Adipocyte (in vitro differentiated cells): ENCODE measurements at places on chromosomes 16 and 17.

DNA sequence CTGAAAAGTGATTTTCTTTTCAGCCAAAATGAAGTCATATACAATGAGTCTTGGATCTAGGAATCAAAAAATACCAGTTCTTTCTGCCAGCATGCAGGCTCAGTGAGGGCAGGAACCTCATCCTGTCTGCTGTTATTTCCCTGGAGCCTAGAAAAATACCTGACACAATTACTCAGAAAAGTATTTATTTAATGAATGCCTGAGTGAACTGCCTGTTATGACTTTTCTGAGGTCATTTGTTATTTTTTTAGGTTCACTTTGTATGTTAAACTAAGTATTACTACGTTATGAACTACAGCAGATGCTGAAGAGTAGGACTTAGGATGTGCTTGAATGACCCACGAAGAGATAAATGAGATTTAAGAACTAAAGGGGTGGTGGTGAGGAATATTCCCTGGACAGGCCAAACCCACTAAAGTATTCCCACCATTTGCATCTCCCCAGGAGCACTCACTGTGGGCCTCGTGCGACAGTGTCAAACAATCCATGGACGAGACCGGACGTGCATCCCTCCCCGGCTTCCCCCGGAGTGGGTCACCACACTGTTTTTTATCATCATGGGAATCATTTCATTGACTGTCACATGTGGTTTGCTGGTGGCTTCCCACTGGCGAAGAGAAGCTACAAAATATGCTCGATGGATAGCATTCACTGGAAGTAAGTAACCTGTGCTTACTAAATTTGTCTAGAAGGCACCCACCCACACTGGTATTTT, 17.1 kb upstream of the VWA3A start:
- no peak for DNase-seq

DNA sequence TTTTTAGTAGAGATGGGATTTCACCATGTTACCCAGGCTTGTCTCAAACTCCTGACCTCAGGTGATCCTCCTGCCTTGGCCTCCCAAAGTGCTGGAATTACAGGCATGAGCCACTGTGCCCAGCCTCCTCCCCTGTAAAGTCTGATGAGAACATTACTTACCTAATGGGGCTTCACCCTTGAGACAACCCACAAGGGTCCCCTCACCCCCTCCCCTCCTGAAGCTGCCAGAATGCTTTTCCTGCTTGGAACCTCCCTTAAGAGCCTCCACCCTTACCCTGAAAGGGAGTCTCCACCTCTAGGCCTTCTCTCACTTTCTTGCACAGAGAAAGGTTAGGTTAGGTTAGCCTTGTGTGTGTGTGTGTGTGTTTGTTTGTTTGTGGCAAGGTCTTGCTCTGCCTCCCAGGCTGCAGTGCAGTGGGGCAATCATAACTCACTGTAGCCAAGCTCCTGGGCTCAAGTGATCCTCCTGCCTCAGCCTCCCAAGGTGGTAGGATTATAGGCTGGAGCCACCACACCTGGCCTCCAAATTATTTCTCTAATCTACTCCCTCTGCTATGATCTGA, 8.9 kb downstream of the SLC5A11 start:
- no peak for DNase-seq

- DNase-seq, result no peak
These were observed 54.0 kb downstream of the CFDP1 start for GRCh38 chr16:75379339-75379738.

DNA sequence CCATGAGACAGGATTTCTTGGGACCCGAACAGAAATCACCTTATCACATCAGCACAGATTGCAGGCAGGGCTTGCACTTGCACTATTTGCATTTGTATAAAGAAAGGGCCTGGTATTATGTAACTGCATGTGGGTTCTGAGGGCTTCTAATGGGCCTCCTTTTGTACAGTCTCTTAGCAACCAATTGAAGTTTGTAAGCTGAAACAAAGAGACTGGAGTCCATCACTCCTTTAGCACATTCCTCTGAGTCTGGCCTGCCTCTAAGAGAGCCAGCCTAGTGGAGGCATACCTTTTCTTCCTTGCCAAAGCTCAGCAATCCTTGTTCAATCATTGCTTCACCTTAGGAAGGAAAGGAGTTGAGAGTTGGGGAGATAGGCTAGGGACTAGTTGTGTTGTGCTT, 387.1 kb downstream of the XYLT1 start:
- DNase-seq, result no peak

GRCh38 chr16:55250701-55251100, 73.3 kb upstream of the IRX6 start:
- DNase-seq, result no peak

- no peak for DNase-seq
These were observed 186.0 kb upstream of the TNRC6C start for GRCh38 chr17:77772461-77772897.

DNA sequence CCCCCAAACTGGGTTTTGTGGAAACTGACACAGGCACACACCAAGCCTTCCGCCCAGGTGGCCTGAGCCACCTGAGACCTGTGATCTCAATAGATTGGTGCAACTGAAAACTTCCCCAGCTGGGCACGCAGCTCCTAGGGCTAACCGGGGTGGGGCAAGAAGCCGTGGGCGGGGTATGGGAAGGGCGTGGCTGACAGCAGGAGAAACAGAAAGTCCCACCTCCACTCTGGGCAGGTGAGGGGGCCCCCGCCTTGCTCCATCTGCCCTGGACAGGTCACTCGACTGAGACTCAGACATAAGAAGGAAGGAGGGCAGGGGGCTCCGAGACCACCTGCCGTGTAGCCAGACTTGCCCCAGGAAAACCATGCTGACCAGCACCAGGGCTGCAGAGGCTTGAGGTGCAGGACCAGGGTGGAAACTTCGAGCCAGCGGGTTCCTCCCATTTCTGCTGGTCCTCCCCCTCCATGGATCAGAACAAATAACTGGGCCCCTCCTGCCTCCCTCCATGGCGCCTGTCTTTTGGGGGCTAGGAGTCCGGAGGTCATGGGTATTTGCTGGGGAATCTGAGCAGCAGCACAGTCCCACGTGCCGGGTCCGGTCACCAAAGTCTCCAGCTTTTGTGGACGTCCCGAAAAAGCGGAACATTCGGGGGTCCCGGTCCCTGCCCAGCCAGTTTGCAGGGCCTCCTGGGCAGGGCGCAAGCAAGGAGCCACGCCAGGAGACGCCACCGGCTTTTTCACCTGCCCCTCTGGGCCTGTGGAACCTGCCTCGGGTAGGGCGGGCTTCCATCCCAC, 1.3 kb downstream of the TIMP2 start:
- DNase-seq, result peak; percentile 54

DNA sequence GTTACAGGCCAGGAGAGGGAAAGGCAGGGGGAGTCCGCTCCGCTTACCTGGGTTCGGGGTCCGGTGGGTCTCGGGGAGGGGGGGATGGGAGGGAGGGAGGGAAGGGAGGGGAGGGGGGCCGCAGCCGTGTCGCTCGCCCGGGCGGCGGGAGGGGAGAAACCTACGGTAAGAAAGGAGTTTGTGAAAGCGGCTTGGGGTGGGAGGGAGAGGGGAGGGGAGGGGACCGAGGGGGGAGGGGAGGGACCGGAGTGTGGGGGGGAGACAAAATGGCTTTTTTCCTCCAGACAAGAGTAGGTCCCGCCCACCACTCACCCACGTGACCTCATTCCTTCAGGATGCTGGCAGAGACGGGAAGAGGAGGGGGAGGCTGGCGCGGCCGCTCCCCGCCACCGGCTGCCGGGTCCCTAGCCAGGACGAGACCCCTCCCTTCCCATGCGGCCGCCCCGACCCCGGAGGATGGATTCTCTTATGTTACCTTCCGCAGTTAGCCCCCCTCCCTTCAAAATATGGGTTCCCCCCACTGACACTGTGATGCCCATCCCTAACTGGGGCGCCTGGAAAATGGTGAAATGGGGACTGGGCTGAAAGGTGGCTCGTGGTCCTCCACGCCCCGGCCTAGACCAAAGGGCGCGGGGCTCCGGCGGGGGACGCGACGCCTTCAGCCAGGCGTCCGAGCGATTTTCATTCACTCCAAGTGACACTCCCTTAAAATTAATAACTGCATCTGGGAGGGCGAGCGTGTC, at the start of gene PCGF2:
Gene PCGF2, minus strand, starts transcription at position 188 of the 743 bp plus-strand sequence. CDS start 7,934 bp downstream, outside the sequence.
- DNase-seq, result peak; percentile 94

DNA sequence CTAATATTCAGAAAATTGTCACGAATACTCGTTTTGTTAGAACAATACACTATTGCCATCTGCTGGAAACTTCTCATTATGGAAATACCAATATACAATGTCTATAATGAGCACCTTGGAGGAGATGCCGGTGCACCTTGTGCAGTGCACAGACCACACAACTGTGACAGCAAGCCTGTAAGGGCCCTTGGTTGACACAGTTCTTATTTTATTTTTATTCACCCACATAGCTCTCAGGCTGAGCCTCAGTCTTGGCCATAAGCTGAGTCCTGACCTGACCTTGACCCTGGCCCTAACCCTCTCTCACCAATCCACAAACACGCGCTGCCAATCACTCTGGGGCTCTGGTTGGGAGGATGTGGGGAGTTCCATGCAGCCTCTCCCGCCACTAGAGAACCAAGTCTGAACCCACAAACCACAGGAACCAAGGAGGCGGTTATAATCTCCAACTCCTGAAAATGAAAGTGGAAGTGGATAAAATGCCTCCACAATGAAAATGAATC, 7.6 kb downstream of the AIPL1 start:
- peak; percentile 25 for DNase-seq

GRCh38 chr16:86354641-86355513, 155.4 kb upstream of the FOXF1 start:
- peak; percentile 54 for DNase-seq
